ENCODE measurements at places on chromosomes 6 and 20.

GRCh38 chr20:19565736-19566135, 192.3 kb upstream of the RIN2 start:
- H3K4me3 ChIP-seq, result no peak overlapping the region
- no peaks in the 10 kb centered on the region for H3K27me3 ChIP-seq
- DNase-seq, result no peak
- no peaks in the 10 kb centered on the region for H3K36me3 ChIP-seq
- no peak overlapping the region for H3K27ac ChIP-seq

- H3K4me1 ChIP-seq, result peaks cover 5% of the 10 kb centered on the region
- H3K36me3 ChIP-seq, result no peaks in the 10 kb centered on the region
- DNase-seq, result no peak
- H3K27me3 ChIP-seq, result no peaks in the 10 kb centered on the region
- peak overlapping the region; percentile 66 for H3K27ac ChIP-seq
- H3K4me3 ChIP-seq, result peak overlapping the region; percentile 84
These were observed 723 bp upstream of the SNPH start for GRCh38 chr20:1265226-1265915.

GRCh38 chr6:113457751-113458150, 399.4 kb upstream of the MARCKS start:
- H3K4me1 ChIP-seq, result peaks cover 4% of the 10 kb centered on the region
- H3K27me3 ChIP-seq, result no peaks in the 10 kb centered on the region
- H3K27ac ChIP-seq, result no peak overlapping the region
- no peak overlapping the region for H3K4me3 ChIP-seq
- no peak for DNase-seq
- H3K36me3 ChIP-seq, result no peaks in the 10 kb centered on the region

DNA sequence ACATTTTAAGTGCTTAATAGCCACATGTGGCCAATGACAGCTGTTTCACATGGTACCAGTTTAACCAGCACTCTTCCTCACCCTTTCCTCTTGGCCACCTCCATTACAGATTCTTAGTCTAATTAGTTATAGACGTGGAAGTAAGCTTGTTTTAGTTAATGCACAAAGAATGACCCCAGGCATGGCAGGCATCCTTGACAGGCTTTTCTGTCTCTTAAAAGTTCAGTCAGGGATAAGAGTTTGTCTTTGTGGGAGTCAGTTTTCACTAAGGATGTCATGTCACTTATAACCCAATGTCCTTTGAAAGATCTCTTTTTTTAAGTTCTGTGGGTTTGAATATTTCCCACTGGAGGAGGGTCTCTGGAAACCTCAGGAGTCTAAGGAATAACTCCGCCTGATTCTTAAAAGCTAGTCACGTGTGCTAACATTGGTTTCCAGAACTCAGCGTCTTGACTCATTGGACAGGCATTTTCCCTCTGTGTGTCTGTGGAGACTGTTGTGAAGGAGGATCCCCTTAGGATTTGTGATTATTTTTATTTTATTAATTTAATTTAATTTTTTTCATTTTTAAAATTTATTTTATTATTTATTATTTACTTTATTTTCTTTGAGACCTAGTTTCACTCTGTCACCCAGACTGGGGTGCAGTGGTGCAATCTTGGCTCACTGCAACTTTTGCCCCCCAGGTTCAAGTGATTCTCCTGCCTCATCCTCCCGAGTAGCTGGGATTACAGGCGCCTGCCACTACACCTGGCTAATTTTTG, 171.4 kb downstream of the ZFAND3 start:
- H3K4me3 ChIP-seq, result no peak overlapping the region
- H3K36me3 ChIP-seq, result no peaks in the 10 kb centered on the region
- H3K4me1 ChIP-seq, result peaks cover 7% of the 10 kb centered on the region
- DNase-seq, result no peak

GRCh38 chr20:44104798-44105517, 82.0 kb downstream of the JPH2 start:
- H3K4me3 ChIP-seq, result no peak overlapping the region
- no peaks in the 10 kb centered on the region for H3K27me3 ChIP-seq
- H3K4me1 ChIP-seq, result no peaks in the 10 kb centered on the region
- no peaks in the 10 kb centered on the region for H3K36me3 ChIP-seq
- no peak overlapping the region for H3K27ac ChIP-seq

DNA sequence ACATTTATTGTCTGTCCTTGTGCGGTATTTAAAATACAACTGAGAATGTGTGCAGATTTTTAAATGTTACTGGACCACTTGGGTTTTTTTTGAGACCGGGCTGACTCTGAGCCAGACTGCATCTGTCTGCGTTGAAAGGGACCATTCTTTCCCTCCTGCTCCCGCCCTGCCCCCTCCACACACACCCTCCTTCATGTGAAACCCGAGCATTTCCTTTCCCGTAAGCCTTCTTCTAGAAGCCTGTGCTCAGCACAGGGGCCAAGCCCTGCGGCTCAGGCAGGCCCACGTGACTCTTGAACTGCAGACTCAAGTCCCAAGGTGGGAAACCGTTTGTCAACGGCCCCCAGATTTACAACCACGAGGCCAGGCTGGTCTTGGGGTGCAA, 82.7 kb upstream of the FOXC1 start:
- no peaks in the 10 kb centered on the region for H3K36me3 ChIP-seq
- no peak overlapping the region for H3K4me3 ChIP-seq
- peak overlapping the region; percentile 33 for H3K27ac ChIP-seq
- H3K27me3 ChIP-seq, result no peaks in the 10 kb centered on the region

DNA sequence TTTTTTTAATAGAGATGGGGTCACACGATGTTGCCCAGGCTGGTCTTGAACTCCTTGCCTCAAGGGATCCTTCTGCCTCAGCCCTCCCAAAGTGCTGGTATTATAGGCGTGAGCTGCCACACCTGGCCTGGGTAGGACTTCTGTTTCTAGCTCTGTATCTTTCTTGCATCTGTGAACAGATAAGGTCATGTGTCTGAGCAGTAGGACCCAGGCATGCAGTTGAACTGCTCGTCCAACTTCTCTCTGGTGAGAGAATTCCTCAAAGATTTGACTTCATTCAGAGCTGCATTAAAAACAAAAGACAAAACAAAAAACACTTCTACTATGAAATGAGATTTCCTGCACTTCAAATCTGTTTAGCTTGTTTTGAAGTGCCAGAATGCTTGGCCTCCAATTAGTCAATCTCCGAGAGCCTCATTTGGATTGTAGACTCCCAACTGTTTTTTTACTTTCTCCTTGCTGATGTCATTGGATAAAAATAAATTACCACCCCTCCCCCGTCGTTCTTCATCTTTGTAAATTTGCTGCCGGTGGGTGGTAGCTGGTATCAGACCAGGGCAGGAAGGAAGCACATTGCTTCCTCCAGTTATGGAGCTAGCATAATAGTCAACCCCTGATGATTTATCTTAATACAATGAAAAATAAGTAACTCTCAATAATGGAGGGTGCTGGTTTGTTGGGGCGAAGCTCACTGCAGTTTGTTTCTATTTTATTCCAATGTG, 17.6 kb downstream of the CD109 start:
- no peaks in the 10 kb centered on the region for H3K27me3 ChIP-seq
- no peak for DNase-seq
- no peaks in the 10 kb centered on the region for H3K4me1 ChIP-seq
- H3K36me3 ChIP-seq, result no peaks in the 10 kb centered on the region
- H3K27ac ChIP-seq, result no peak overlapping the region

DNA sequence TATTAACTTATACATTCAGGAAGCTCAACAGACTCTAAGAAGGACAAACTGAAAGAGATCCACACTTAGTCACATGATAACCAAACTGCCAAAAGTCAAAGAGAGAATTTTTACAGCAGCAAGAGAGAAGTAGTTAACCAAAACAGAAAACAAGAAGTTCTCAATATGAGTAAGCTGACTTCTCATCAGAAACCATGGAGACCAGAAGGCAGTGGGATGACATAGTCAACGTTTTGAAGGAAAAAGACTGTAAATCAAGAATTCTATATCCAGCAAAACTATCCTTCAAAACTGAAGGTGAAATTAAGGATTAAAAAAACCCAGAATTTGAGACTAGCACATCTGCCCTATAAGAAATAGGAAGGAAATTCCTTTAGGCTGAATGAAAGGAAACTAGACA, 60.4 kb downstream of the COL19A1 start:
- DNase-seq, result no peak
- H3K4me1 ChIP-seq, result no peaks in the 10 kb centered on the region
- no peaks in the 10 kb centered on the region for H3K27me3 ChIP-seq
- no peak overlapping the region for H3K4me3 ChIP-seq

DNA sequence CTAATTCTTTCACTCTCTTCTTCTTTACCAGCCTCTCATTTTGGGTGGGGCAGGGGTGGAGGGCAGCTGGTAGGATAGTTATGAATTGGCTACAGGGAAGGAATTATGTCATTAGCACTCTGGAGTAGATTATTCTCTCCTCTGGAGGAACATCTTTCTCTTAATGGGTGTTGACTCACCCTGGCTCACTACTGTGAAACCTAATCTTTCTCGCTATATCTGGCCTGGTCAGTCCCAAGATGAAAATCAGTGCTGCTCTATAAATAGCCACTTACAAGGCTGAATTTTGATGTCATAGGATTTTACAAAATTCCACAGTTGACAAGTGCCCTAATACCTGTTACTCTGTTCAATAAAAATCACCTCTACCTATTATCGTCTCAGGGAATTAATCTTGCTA, 151.3 kb downstream of the COL9A1 start:
- no peak for DNase-seq
- no peaks in the 10 kb centered on the region for H3K36me3 ChIP-seq
- no peak overlapping the region for H3K4me3 ChIP-seq
- no peaks in the 10 kb centered on the region for H3K27me3 ChIP-seq
- H3K4me1 ChIP-seq, result no peaks in the 10 kb centered on the region

DNA sequence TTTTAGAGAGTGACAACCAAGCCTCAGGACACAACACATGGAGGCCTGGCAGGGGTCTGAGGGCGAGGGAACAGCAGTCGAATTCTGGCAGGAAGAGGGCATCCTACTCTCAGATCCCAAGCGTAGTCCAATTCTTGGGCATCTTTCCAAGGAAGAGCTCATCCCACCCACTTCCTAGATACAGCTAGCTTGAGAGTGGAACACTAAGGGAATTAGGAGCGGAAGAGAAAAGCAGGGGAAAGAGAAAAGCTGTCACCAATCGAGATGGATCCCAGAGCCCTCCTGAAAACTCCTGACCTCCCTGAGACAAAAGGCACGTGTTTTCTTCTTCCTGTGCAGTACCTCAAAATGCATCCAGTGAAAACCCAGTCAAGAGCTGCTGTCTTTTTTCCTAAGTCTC, 67.1 kb downstream of the GFOD1 start:
- H3K4me1 ChIP-seq, result peaks cover 30% of the 10 kb centered on the region
- H3K4me3 ChIP-seq, result no peak overlapping the region
- no peaks in the 10 kb centered on the region for H3K36me3 ChIP-seq

DNA sequence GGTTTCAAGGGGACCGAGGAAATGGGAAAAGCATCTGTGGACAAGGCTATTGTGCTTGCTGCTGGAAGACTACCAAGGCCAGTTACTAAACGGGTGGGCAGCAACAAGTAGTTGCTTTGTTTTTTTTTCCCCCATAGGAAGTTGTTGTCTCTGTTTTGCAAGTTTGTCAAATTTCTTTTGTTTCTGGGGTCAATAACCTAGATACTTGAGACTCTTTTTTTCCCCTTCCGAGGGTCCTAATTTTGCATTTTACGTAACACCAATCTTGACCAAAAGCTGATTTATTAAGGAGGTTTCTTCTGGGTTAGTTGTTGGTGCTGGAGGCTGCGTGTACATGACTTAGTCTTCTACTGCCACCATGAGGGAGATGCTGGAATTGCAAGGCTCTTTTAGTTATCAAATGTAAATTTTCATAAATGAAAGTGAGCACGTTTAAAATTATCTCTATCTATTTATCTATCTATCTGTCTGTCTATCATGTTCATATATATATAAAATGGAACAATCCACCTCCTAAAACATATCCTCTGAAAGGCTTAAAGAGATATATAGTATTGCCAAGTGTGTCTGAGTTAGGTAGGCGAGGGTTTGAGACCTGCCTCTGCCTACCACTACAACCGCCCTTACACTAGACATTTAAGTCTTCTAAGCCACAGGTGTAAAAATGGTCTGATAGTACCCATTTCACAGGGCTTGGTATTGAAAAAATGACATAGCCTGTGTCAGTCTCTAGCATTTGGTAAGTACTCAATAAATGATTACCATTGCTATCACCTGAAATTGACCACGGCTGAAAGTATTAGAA, 60.2 kb downstream of the GCLC start:
- no peak overlapping the region for H3K4me3 ChIP-seq
- DNase-seq, result no peak
- H3K4me1 ChIP-seq, result peaks cover 3% of the 10 kb centered on the region

DNA sequence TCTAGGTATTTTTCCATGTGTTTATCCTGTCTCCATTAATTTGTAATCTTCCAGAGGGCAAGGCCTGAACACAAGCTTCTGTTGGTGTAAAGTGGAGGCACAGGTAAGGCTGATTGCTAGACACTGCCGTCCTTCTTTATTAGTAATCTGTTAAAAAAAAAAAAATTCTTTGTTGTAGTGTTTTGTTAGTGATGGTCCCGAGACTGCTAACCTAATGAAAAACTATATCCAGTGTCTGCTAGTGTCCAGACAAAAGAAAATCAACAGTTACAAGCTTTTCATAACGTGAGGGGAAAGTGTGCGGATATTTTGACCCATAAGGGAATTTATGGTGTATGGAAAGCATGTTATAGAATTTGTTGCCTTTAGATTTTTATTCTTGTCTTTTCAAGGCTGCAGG, 4.2 kb upstream of the HIVEP1 start:
- no peaks in the 10 kb centered on the region for H3K36me3 ChIP-seq

- H3K4me3 ChIP-seq, result no peak overlapping the region
- H3K4me1 ChIP-seq, result no peaks in the 10 kb centered on the region
- DNase-seq, result no peak
- peaks cover 13% of the 10 kb centered on the region for H3K36me3 ChIP-seq
- H3K27ac ChIP-seq, result no peak overlapping the region
- no peaks in the 10 kb centered on the region for H3K27me3 ChIP-seq
These were observed 125.7 kb upstream of the EDN1 start for GRCh38 chr6:12164508-12164770.

GRCh38 chr6:63529498-63529897, 42.8 kb upstream of the LOC128125822 start:
- H3K36me3 ChIP-seq, result no peaks in the 10 kb centered on the region
- DNase-seq, result no peak
- H3K27ac ChIP-seq, result no peak overlapping the region
- no peaks in the 10 kb centered on the region for H3K27me3 ChIP-seq
- no peak overlapping the region for H3K4me3 ChIP-seq

- H3K4me3 ChIP-seq, result no peak overlapping the region
- H3K27ac ChIP-seq, result no peak overlapping the region
- H3K27me3 ChIP-seq, result no peaks in the 10 kb centered on the region
- DNase-seq, result no peak
- no peaks in the 10 kb centered on the region for H3K36me3 ChIP-seq
These were observed 25.6 kb upstream of the HLA-DQB1 start for GRCh38 chr6:32692019-32692418.

GRCh38 chr6:161029195-161029809, 37.7 kb downstream of the MAP3K4 start:
- H3K27me3 ChIP-seq, result no peaks in the 10 kb centered on the region
- no peaks in the 10 kb centered on the region for H3K4me1 ChIP-seq
- no peak for DNase-seq
- no peaks in the 10 kb centered on the region for H3K36me3 ChIP-seq

DNA sequence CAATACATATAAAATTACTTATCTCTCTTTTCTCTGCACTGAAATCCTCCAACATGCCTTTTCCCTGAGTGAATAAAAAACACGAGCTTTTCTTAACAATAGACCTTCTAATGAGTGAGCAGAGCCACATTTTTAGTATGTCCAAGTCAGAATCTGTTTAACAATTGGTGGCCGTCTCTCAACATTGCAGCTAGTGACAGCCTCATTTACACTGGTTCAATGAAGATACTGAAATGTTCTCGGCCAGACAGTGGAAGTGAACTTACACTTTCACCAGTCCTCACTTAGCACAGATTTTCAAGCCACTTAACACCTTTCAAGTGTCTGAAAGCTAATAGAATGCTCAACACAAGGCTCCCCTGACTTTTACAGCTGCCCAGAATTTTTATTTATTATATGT, 767.1 kb downstream of the KIF16B start:
- H3K4me1 ChIP-seq, result no peaks in the 10 kb centered on the region
- no peak for DNase-seq
- H3K27me3 ChIP-seq, result no peaks in the 10 kb centered on the region

Data from ascending aorta (tissue), 2 donors.